ENCODE measurements at places on chromosomes 6 and 20.
A peak's percentile ranks its signal among the peaks of the same experiment; 100 is the strongest.

DNA sequence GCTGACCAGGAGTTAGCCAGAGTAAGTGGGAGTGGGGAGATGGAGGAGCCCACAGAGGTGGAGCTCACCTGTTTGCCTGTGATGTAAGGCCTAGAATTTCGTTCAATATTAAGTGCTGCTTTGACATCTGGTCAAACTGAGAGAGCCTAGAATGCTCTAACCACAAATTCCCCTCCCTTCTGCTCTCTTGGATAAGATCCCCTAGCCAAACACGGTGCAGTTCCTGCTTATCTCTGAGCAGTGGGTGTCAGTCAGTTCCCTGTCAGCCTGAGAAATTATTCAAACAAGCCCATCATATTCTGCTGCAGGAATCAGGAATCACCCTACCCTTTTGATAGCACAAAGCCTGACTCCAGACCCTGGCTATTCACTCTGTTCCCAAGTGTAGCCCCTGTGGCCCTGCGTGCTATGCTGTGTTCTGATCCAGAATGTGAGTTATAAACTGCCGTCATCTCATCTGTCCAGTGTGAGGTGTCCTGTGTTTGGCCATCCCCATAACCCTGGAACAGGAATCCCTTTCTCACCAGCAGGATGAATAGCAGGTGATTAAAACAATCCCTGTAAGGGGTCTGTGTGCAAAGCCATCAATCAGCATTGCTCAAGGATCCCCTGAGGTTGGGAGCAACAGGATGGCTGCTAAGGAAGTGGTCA is 31.8 kb upstream of the ZNF133 start:
- no peak for DNase-seq

DNA sequence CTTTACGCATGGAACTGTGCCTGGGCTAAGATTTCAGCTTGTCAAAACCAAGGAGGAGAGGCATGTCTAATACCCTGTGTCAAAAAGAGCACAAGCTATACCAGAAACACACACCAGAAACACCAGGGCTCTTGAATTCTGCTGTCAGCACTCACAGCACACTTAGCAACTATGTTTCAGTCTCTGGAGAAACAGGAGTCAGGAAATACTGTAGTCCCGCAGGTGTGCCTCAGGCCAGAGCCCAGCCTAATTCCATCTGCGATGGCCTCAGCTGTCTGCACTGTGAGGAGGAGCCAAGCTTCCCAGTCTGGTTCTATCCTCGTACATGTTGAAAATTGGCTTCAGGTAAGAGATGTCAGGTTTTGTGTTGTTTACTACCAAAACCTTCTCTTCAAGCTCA is 31.6 kb downstream of the MTRES1 start:
- DNase-seq: no peak

DNA sequence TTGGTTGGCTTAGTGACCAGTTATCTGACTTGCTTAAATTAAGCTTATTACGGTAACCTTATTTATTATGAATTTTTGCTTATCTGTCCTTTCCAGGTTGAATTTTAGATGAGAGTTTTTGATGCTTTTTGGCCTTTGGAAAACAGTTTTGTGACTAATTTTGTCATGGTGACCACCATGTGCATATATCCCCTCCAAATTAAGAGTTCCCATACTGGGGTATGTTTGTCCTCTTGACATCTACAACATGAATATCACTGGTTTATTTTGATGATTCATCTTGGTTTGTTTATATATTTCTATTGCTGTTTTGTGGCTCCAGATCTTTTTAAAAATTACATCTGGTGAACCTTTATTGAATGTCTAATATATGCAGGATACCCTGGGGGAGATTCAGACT is 61.4 kb downstream of the PHF20 start:
- DNase-seq: no peak

DNA sequence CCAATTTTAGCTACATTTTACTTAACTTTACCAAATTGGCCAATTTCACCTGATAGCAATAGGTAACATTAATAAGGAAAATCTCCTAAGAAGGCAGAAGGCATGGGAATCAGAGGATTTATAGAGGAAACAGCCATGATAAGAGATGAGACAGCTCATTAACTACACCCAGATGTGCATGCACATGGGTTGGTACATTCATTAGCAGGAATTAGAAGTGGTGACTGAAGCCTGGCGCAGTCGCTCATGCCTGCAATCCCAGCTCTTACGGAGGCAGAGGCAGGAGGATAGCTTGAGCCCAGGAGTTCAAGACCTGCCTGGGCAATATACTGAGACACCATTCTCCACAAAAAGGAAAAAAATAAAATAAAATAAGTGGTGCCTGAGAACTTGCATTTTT is 173.5 kb downstream of the COL9A1 start:
- no peak for DNase-seq

DNA sequence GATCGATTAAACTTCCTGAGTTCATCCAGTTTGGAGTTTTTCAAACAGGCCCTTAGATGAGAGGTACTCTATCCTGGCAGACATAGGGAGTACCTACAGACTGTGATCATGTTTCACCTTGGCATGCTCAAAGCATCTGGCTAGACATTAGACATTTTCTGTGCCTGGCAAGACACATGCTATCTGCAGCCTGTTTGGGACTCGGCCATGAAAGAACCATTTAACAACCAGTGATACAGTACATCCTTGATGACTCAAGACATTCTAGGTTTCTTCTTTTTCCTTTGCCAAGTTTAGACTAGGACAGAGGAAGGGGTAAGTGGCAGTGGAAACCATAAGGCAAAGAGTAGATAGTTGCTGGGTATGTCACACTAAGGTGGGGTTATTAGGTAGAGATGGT is 15.4 kb upstream of the PAQR8 start:
- no peak for DNase-seq

GRCh38 chr6:163860287-163861081 is 446.0 kb downstream of the QKI start:
- DNase-seq: no peak

DNA sequence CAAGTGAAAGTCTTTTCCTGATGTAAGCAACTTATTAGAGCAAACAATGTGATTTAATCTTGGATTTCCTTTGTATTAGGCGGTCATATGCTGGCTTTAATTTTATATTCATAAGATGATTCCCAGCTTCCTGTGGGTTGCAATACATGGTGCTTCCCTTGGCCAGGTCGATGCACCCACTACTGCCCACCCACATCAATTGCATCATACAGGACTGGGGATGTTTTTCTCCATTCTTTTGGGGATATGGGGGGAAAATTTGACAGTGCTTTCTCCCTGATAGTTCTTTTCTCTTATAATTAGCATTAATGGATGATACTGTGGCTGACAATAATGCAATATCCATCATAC is 187.6 kb downstream of the JARID2 start:
- no peak for DNase-seq

- DNase-seq: no peak
Measured at GRCh38 chr6:108211671-108212070, 45.8 kb downstream of the NR2E1 start.

DNA sequence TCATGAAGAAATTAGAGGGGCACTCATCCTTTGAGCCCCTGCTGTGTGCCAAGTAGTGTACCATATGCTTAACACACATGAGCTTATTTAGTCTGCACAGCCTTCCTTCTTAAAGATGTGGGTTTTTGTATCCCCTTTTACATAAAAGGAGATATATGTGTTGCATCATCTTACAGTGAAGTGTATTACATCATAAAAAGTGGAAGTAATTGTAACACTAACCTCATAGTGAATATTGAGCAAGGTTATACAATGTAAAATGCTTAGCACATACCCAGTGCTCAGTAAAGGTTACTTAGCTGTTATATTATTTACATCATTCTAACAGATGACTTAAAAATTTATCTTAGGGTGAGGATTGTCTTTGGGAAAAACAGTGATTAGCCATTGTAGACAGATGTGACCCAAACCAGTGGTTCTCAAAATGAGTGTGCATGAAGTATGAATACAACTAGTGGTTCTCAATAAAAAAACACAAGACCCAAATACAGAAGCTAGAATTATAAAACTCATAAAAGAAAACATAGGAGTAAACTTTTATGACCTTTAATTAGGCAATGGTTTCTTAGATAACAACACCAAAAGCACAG is 3.8 kb upstream of the PIGU start:
- DNase-seq: no peak

DNA sequence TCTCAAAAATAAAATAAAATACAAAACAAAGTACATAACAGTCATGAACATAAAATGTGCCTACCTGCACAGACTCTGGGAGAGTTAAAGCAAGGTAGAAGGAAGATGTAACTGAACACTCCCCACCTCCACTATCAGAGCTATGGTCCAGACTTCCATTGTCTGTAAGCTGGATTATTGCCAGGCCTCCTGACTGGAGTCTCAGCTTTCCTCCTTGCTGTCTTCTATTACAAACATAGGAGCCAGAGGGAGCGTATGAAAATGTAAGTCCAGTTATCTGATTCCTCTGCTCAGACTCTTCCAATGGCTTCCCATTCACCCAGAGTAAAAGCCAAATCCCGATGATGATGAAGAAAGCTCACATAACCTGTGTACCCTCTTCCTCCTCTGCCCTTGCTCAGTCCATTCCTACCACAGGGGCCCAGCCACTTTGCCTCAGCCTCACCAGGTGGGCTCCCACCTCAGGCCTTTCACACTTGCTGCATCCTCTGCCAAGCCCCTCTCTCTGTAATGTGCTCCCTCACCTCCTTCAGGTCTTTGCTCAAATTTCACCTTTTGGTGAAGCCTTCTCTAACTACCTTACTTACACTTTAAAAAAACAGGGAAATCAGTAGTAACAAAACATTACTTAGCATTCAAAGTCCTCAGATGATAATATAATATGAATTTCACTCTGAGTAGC is 194.1 kb downstream of the RIMS1 start:
- no peak for DNase-seq

- no peak for DNase-seq
Measured at GRCh38 chr20:36493051-36493800, 48.1 kb upstream of the MYL9 start.

DNA sequence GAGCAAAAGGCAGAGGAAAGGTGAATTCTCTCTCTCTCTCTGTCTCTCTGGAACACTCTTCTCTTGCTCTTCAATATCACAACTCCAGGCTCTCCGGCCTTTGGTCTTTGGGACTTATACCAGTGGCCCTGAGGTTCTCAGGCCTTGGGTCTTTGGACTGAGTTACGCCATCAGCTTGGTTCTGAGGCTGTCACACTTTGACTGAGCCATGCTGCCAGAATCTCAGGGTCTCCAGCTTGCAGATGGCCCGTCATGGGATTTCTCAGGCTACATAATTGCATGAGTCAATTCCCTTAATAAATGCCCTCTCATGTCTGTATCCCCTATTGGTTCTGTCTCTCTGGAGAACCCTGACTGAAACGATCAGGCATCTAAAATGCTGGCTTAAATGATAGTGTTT is 12.9 kb downstream of the BTN2A1 start:
- no peak for DNase-seq

DNA sequence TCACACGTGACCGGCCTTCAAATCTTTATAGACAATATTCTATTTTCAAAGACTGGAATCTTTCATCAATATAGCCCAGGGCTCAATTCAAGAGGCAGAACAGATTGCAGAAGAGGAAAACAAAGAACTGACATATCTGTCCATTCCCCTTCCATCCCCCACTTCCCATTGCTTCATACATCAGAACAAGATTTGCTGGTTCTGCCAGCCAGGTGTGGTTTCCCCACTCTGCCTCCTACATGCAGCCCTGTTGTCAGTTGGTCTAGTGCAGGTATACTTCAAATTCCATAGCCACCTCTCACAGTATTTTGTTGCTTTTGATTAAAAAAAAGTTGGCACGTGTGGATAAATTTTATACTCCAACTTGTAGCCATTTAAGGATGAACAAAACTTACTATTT is 174.9 kb downstream of the CD109 start:
- DNase-seq: no peak

- DNase-seq: no peak
Measured at GRCh38 chr6:169985121-169986015, 233.9 kb downstream of the ERMARD start.

DNA sequence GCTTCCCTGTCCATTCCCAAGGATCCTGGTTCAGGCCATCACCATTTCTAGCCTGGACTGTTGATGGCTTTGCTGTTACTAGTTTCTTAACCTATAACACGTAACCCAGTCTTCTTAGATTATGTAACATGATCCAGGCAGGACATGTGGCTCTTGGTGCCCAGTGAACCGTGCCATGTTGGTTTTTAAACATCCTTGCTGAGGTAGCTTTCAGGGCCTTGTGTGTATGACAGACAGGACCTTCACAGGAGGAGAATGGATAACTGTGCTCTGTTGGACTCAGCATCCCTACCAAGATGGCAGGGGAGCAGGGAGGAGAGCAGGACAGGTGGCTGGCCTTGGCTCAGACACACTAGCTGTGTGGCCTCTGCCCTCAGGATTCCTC is 46.8 kb downstream of the PANK2 start:
- DNase-seq: no peak

GRCh38 chr20:21208999-21209398 is 83.1 kb downstream of the KIZ start:
- DNase-seq: no peak

GRCh38 chr6:84492241-84493165 is 265.1 kb upstream of the CEP162 start:
- DNase-seq: peak; percentile 20

DNA sequence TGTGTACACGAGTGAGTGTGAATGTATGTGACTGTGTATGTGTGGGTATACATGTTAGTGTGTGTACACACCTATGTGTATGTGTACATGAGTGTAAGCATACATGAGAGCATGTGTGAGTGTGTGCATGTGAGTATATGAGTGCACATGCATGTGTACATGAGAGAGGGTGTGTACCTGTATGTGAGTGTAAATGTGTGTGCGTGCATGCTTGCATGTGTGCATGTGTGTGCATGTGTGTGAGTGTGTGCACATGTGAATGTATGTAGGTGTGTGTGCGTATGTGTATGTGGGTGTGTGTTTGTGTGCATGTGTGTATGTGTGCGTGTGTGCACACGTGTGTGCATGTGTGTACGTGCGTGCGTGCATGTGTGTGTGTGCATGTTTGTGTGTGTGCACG is 183.4 kb downstream of the BMP7 start:
- no peak for DNase-seq

DNA sequence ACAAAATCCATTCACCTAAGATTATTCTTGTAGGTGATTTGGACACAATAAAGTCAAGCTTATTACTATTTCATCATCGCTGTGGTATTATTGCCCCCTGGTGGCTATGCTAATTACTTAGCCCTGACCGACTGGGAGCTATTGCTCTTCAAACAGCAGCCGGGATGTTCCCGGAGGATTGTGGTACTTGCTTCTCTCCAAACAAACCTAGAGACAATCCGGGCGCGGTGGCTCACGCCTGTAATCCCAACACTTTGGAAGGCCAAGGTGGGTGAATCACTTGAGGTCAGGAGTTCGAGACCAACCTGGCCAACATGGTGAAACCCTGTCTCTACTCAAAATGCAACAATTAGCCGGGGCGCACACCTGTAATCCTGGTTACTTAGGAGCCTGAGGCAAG is 15.4 kb upstream of the STMND1 start:
- peak; percentile 7 for DNase-seq

DNA sequence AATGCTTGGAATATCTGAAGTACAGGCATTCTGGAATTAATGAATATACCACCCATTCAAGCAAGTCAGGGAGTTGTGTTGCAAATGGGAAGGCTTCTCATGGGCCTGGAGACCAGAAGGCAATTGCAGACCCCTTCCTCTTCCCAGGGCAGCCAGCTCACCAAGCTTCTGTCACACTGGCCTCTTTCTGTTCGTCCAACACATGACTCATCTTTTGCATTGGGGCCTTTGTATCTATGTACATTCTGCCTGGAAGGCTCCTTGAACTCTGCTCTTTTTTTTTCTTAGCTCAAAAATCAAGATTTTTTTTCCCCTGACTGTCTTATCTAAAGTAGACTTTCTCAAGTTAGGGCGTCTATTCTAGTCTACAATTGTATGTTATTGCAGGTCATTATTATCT is 132.9 kb upstream of the MYLIP start:
- no peak for DNase-seq

Measured in brain pericyte (primary cell).